ENCODE measurements at places on chromosomes 6 and 20.

DNA sequence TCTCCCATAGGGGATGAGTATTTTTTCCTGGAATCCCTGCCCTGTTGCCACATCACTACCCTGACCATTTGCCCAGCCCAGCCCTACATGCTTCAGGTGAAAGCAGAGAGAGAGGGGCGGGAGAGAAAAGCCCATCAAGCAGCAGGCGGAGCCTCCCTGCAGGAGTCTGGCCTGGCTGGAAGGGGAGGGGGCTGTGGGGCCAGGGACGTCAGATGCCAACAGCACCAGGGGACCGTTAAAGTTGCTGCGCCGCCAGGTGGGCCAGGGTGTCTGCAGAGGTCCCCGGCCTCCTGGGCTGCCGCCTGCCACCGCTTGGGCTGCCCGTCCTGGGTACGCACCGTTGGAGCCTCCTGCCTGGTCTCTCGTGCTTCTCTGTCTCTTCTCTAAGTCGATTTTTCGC lies 757 bp upstream of the R3HDML start:
- DNase-seq: no peak

DNA sequence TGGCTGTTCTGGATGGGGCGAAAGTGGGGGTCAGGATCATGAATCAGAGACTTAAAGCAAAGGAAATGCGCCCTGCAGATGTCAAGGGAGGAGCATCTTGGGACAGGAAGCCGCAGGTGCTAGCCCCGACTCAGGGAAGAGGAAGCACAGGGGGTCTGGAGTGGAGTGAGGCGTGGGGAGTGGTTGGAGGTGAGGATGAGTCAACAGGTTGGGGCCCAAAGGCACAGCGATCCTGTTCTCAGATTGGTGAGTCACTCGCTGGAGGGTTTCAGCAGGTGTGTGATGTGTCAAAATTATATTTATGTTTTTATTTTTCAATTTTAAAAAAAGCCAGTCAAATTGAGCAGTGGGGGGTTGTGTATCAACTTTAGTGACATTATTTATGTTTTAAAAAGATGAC lies 19.0 kb downstream of the PACSIN1 start:
- no peak for DNase-seq

- DNase-seq: no peak
These were observed 118.7 kb downstream of the EPHA7 start for GRCh38 chr6:93300661-93301060.

GRCh38 chr20:51884561-51884960 lies 82.2 kb upstream of the SALL4 start:
- no peak for DNase-seq

DNA sequence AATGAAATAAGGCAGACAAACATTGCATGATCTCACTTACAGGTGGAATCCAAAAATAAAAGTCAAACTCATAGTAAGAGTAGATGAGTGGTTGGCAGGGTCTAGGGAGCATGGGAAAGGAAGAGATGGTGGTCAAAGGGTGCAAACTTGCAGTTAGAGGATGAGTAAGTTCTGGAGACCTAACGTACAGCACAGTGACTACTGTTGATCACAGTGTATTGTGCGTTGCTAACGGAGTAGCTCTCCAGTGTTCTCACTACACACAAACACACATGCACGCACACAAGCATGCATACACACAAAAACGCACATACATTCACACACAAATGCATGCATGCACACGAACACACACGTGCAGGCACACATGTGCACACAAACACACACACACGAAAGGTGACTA lies 54.9 kb downstream of the LY86 start:
- DNase-seq: no peak

GRCh38 chr20:17651760-17652388 lies 30.2 kb downstream of the RRBP1 start:
- DNase-seq: no peak

DNA sequence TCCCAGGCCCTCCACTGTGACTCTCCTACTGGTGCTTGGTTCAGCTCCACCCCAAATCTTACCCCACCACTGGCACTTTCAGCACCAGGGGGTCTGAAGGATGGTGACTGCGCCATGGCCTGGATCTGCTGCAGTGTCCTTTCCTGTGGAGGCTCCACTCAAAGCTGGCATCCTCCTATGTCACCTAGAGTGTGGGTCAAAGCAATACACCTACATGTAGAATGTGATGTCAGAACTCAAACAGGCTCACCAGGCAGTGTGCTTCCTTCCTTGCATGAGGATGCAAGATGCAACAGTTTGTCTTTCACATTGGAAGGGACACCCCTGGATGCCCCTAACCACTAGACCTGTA lies 32.8 kb upstream of the MICB start:
- no peak for DNase-seq

GRCh38 chr6:51570168-51570921 lies 517.1 kb downstream of the PKHD1 start:
- DNase-seq: no peak

GRCh38 chr20:62274332-62274950 lies 28.4 kb upstream of the ADRM1 start:
- no peak for DNase-seq

DNA sequence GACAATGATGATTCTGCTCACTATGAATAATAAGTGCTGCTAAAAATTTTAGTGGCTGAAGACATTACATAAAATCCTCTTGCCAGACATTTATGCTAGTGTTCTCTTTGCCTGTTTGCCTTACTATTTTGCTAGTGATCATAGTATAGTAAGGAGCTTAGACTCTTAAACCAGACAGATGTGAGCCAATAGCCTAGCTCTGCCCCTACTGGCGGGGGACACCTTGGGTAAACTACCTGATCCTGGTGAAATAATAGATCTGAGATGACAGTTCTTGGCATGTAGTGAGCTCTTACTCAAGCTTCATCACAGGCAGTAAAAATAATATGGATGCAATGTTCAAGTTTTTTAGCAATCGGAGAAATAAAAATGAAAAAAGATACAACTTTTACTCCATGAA lies 18.8 kb downstream of the ENPP3 start:
- DNase-seq: no peak

- DNase-seq: peak; percentile 62
These were observed 9.2 kb downstream of the ITPA start for GRCh38 chr20:3218307-3218988.

- DNase-seq: no peak
These were observed 153.0 kb downstream of the CFAP61 start for GRCh38 chr20:20205141-20205861.
